Activated naive CD4-positive, alpha-beta T cell treated with Interleukin-2 at 50 U/mL for 16 hours (primary cell): ENCODE measurements at places on chromosomes 1 and 21.

GRCh38 chr21:34836103-34836932 lies 167.5 kb downstream of the CLIC6 start:
- peak; percentile 64 for DNase-seq

GRCh38 chr1:17235135-17235885 lies 13.6 kb upstream of the PADI3 start:
- no peak for DNase-seq

DNA sequence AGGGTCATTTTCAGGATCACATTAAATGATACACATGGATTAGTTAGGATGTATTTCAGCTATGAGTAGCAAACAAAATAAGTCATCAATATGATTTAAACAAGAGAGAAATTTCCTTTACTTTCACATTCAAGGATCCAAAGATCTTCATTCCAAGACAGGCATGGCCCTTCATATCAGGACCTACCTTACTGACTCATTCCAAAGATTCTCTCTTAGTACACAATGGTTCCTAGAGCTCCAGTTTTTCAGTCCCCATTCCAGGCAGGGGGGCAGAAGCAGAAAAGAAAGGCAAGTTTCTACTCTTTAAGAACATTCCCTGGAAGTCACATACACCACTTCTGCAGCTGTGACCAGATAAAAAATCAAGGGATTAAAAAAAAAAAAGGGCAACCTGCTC lies 23.7 kb downstream of the RGS2 start:
- no peak for DNase-seq

- no peak for DNase-seq
Observed at GRCh38 chr21:34948157-34948556, 100.9 kb downstream of the RUNX1 start.

DNA sequence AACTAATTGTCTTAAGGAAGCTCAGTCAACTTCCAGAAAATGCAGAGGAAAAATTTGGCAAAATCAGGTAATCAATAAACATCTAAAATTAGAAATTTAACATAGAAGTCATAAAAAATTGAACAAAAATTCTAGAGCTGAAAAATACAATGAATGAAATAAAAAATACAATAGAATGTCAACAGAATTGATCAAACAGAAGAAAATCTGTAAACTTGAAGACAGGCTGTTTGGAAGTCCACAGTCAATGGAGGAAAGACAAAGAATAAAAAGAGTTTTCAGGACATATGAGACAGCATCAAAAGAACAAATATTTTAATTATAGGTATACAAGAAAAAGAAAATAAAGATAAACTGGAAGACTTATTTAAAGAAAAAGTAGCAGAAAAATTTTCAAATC lies 469.0 kb downstream of the RWDD3 start:
- no peak for DNase-seq

GRCh38 chr1:62462370-62462769 lies 25.5 kb downstream of the USP1 start:
- DNase-seq, result no peak

GRCh38 chr1:247417831-247418230 lies 1.9 kb downstream of the NLRP3 start:
- DNase-seq, result no peak

GRCh38 chr1:202998836-202999750 lies 8.1 kb upstream of the TMEM183A start:
- DNase-seq, result peak; percentile 58

DNA sequence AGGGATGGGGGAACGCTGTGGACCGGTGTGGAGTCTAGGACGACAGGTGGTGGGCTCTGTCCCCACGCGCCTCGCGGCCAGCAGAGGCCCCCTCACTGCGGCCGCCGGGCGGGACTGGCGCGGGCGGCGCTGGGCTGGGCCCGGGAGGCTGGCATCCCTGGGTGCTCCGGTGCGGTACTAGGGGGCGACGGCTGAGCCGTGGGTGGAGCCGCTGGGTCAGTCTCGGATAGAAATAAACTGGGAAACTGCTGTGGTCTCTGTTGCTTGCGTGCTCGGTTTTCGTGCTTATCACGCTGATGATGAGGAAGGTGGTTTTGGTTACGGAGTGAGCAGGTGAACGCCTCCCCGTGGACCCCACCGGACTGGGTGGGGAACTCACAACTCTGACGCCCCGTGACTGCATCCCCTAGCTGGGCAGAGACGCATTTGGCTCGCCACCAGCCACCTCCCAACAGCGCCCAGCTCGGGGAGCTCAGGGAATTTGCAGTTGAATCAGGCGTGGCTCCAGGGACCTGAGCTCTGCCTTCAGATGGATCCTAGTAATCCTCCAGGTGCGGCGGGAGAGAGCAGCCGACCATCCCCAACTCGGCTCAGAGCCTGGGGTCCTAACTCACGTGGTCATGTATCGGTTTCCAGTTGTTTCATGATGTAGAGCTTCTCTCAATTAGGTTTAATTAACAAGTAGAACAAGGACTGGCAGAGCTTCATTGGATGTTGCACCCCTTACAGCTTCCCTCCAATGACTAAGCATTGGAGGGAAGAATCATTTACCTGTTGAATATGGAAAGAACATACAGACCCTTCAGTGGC lies 32.1 kb downstream of the HSD17B7 start:
- DNase-seq, result no peak

- no peak for DNase-seq
Observed at GRCh38 chr1:204568576-204569315, 52.5 kb downstream of the MDM4 start.

DNA sequence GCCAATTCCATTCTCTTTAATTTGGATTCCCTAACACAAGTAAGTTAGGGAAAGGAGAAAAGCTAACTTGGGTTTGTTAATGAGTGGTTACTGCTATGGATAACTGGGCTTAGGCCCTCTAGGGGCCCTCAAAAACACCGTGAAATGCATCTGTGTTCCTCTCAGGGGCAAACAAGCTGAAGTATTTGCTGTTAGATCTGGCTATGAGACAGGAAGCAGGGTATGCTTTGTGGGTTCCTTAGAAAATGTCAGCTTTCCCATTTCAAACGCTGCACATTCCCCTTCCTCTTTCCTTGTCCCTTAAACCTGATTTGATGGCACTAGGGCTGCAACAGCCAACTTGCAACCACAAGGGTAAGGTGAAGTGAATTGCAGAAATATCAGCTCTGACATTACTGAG lies 5.7 kb upstream of the CAP1 start:
- no peak for DNase-seq

- DNase-seq, result no peak
Observed at GRCh38 chr1:171019971-171020370, 70.7 kb upstream of the FMO3 start.

DNA sequence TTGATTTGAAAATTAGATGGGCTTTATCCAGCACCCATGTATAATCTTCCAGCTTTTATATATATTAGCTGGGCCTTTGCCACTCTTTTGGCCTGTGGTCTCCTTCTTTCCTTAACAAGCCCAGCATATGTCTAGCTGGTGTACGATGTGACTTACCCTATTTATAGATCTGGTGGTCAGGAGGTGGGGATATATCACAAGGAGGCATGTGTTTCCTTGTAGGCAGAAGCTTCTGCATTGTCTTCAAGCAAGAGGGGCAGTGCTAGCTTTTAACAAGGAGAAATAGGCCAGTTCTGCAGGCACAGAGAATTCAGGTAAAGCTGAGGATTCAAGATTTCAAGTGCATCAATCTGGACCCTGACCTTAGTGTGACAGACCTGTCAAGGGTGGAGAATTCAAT lies 38.0 kb upstream of the DNASE2B start:
- no peak for DNase-seq

DNA sequence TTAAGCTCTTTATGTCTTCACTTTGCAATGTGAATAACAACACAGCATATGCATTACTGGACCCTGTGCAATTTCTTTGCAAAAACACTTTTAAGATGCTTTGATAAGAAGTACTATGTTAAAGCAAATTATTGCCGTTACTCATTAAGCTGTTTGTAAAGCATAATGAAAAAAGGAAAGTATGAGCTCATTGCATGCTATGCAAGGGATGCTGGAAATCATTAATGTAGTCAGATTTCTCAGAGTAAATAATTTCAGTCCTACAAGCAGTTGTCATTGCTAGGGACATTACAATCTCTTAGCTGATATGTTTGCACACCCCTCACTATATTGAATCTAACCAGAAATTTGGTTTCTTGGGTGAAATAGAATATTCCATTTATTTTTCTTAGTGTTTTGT lies 982.5 kb upstream of the ADGRL2 start:
- DNase-seq, result no peak

DNA sequence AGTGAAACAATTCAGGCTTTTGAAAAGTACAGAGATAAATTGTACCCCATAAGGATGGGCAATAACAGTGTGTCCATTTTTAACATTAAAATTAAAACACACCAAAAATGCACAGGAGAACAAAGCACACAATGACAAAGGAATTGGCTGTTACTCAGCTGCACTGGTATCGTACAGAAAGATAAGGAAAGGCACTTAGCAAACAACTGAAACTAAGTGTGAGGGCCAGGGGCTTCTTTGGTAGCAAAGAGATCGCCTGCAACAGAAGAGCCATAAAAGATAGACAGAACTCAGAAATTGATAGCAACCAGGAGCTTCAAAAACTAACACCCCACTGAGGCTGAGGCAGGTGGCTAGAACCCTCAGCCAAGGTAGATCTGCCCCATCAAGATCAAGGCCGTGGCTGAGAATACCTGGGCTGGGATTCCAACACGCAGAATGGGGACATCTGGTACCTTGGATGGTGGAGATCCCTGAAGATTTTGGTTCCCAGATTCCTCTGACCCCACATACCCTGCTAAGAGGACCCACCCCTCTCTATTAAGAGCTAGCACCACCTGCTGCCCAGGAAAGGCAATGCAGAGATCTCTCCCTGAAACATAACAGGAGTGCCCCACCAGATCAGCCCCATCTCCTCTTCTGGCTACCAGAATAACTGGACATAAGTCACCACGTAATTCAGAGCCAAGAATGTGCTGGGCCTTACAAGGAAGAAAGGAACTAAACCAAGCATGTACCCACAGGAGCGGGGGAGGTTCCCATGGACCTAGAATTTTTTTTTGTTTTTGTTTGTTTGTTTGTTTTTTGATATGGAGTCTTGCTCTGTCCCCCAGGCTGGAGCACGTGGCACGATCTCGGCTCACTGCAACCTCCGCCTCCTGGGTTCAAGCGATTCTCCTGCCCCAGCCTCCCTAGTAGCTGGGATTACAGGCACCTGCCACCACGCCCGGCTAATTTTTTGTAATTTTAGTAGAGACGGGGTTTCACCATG lies 16.2 kb downstream of the PLEKHO1 start:
- peak; percentile 56 for DNase-seq

DNA sequence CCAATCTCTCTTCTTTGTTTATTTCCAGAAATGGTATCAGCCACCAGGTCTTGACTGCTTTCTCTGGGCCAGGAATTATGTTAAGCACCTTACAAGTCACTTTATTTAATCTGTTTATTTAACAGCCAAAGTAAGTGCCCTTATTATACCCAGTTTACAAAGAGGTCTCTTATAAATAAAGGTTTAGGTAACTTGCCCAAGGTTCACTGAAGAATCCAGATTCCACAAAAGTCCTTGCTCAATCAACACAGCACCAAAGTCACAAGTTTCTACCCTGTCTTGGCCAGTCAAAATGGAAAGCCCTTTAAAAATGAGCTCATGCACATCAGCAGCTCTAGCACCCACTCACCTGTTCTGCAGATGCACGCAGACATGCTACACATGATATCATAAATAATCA lies 28.0 kb upstream of the ATP1A1 start:
- DNase-seq, result no peak

DNA sequence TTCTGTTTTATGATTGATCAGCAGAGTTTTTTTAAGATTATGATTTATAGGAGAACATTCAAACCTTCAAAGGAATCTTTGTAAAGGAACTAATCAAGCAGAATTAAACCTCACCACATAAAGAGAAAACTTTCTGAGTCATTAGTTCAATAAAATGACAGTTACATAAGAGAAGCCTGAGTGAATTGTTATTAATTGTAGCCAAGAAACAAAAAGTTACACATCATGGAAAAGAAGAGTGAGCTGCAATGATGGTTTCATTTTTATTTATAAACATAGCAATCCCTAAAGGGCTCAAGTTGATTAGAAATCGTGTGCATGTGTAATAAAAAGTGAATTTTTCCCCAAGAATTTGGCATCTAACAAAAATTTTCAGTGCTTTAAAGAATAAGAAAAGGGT lies 731.4 kb downstream of the LTN1 start:
- DNase-seq, result no peak

DNA sequence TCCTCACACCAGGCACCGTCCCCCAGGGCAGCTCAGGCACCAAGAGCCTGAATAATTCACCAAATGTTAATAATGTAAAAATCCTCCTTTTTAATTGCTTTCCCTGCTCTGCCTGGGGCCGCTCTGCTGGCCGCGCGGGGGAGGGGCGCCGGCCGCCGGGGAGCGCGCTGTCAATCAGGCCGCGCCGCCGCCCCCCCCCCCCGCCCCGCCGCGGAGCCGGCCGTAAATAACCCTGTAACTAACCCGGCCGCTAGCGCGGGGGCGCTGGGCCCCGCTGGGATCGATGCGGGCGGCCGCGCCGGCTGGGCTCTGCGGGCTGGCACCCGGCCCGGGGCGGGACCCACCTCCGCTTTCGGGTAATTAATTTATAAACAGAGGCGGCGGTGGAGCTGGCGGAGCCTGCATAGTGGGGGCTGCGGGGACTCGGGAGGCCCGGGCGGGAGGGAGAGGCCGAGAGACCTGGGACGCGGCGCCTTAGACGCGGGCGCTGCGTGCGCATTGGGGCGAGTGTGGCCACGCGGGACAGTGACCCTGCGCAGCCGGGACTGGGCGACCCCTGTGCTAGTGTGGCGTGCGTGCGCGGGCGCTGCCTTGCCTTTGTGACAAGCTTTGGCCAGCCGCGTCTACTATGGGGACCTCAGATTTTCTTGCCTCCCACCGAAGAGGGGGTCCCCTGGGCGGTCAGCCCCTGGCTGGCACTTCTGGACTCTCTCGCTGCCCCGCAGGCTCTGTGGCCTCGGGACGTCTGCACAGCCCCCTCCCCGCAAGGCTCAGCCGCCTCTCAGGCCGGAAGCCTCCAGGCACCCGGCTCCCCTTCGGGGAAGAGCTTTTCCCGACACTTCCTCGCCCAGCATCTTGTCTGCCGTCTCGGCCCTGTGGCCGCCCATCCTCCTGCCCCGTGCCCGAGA lies 16.6 kb downstream of the SAMD11 start:
- DNase-seq, result peak; percentile 28

- no peak for DNase-seq
Observed at GRCh38 chr1:61184040-61184713, 101.8 kb downstream of the NFIA start.

- no peak for DNase-seq
Observed at GRCh38 chr1:203839081-203839480, 22.3 kb upstream of the SNRPE start.

DNA sequence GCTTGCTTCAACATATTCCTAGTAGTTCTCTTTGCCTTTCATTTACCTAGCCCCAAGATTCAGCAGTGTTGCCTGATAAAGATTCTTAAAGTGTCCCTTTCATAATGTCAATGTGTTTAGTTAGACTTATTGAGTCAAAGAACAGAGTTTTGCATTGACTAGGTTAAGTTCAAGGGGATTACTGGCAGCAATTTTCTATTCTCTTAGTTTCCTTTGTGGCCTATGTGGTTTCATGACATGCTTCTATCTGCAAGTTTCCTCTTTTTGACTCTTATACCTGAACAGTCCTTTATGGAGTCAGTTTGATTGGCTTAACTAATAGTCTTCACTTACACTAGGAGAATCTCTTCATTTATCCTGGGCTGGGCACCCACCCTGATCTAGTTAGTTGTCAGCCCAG lies 151.3 kb downstream of the ADGRL4 start:
- no peak for DNase-seq

GRCh38 chr1:162314206-162314605 lies 62.4 kb downstream of the SPATA46 start:
- no peak for DNase-seq

- DNase-seq, result no peak
Observed at GRCh38 chr1:151367658-151368392, 4.7 kb downstream of the SELENBP1 start.
